ENCODE measurements at places on chromosomes 7 and 10.

DNA sequence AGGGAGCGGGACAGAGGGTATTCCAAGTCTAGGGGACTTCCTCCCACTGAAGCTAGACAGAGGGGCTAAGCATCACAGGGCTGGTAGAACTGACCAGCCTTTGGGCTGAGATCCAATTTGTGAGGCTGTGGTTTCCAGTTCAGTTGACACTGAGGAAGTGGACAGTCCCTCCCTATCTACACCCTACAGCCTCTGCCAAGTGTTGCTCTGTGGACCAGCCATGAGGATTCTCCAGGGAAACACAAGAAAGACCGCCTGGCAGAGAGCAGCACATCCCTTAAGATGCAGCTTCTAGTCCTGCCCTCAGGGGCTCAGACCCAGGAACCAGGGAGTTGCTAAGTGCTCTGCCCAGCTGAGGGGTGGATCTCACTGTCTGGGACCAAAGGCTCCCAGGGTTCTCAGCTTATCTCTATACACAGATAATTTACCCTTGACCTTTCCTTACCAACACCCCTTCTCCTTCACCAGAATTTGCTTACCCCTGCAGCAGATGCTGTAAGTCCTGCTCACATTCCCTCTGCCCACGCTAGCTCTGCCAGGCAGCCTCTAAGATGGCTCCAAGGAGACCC, 252.0 kb downstream of the SKIDA1 start:
- no peak for DNase-seq

- DNase-seq, result no peak
These were observed 1.9 kb upstream of the ARL4A start for GRCh38 chr7:12685550-12685949.

GRCh38 chr10:86372119-86372783, 5.7 kb upstream of the GRID1 start:
- DNase-seq, result no peak

- DNase-seq, result no peak
These were observed 129.0 kb upstream of the TCF7L2 start for GRCh38 chr10:112821038-112821437.

- DNase-seq, result no peak
These were observed 49.8 kb downstream of the EPDR1 start for GRCh38 chr7:37970211-37970610.

GRCh38 chr10:91247360-91248111, 27.1 kb downstream of the PCGF5 start:
- DNase-seq, result no peak

- no peak for DNase-seq
These were observed 87.0 kb downstream of the CDK6 start for GRCh38 chr7:92749327-92749755.

GRCh38 chr10:46538717-46539426, 17.6 kb downstream of the GPRIN2 start:
- no peak for DNase-seq

DNA sequence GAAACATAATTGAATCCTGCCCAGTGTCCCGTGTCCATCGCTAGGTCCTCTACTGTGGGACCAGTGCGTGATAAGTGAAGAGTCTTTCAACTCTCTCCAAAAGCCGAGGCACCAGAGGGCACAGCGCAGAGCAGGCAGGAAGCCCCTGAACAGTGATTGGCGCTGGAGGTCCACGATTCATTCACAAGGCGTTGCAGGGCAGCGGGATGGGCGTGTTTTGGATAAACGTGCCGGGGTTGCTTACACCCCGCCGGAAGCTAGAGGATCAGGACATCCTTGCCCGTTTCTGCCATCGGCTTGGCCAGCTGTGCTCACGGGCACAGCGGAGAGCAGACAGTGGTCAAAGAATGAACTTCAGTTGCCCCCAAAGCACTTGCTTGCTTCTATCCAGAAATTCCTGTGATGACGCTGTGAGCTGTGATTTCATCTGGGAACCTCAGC, 86.0 kb upstream of the PFKP start:
- DNase-seq, result no peak

DNA sequence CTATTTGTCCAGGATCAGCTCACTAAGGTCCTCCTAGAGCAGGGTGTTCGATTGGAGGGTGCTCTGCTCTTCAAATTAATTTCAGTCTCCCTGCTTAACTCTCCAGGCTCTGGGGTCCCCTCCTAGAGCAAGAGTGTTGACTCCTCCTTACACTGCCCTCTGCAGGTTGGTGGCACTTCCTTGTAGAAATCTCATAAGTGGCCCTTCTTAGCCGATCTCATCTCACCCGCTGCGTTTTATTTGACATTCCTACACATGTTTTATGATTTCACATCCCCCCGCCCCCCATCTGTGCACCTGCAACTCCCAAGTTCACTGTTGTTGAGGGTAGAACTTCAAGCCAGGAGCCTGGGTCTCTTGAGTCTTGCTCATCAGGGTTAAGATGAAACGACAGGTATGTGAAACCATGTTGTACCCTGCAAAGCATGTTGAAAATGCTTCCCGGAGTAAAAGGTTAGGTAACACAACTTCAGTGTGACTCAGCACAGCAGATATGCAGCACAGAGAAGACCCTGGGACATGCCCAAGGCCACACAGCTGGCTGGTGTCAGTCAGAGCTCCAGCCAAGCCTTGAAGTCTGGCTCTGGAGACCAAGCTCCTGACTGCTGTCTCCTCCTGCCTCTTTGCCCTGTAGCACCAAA, 171.2 kb downstream of the PRKAG2 start:
- peak; percentile 37 for DNase-seq

DNA sequence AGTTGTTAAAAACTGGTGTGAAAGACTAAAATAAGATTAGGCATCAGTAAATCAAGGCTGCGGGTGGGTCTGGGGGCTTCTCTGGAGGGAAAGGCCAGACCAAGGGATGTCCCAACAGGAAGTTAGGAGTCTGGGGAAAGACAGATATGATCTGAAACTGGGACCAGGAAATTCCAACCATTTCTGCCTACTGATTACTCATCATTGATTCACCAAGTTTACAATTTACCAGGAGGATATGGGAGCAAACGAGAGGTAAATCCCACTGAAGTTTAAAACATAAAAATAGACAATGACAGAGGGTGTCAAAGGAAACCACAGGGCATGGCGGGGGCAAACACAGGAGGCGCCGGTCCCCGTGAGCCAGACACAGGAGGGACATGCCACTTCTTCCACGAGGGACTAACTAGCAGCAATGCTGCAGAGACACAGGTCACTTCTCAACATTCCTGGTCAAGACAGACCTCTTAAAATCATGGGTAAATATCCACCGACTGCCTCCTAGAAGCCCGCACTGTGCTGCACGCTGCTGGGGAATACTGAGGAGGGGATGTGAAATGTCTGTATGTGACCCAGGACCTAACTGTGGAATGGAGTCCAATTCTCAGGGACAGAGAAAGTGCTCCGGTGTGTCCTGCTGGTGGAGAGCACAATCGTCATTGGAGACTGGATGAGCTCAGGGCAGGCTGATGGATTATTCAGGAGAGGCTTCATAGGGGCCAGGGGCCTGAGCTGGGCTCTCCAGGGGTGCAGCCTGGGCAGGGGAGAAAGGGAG, 153.4 kb upstream of the KLF14 start:
- no peak for DNase-seq

DNA sequence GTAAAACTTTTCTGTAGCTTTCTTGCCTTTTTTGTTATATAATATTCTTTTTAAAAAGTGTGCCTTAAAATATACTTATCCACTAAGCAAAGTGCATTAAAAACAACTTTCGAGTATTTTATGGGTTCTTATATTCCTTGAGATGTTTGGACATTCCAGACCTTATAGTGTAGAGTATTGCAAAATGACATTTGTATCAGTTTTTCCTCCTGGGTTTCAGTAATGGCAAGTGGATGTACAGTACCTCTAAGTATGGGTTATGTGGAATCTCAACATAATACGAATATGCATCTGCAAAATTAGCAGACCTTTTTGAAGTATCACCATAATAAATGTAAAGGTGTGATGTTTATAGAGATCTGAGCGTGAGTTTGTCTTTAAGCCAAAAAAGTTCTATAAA, 2.7 kb downstream of the CDK13 start:
- DNase-seq, result no peak

DNA sequence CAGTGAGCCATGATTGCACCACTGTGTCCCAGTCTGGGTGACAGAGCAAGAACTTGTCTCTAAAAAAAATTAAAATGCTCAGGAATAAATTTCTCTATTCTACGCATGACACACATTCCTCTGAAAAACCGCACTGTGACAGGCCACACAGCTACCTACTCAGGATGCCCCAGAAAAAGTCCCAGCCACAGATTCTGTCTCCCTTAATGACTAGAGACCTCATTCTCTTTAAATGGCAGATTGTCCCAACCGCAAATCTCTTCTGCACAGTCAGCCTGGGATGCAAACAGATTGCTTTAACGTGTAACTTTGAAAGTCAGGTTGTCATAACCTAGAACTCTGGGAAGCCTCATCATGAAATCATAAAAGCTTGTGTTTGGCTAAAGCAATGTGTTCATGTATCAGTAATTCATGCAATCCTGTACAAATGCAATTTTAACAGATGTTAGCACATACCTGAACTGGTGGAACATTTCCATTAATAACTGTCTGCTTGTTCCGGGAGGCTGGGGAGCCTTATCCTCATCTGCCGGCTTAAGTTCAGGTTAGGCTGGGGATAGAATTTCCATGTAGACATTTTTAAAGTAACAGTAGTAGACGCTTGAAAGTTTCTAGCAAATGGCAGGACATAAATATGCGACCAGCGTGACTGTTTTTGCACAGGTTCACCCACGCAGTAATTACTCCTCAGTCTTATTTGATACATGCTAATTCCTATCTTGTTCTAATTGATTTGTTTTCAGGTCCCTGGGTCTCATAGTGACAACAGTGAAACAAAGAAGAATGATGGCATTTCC, 26.2 kb upstream of the MSRB2 start:
- no peak for DNase-seq

DNA sequence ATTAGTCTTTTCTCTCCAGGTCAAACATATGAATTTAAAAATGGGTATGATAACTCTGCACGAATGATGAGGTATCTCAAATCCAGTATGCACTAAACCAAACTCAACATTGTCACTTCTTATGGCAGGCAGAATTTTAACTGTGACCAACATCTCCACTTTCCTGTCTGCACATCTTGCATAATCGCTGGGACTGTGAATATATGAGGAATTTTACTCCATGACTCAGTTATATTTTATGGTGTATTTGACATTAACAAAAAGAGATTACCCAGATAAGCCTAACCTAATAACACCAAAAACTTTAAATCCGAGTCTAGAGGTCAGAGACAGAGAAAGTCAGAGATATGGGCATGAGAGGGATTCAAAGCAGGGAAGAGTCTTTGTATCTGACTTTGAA, 454.5 kb upstream of the SEMA3D start:
- DNase-seq, result no peak

DNA sequence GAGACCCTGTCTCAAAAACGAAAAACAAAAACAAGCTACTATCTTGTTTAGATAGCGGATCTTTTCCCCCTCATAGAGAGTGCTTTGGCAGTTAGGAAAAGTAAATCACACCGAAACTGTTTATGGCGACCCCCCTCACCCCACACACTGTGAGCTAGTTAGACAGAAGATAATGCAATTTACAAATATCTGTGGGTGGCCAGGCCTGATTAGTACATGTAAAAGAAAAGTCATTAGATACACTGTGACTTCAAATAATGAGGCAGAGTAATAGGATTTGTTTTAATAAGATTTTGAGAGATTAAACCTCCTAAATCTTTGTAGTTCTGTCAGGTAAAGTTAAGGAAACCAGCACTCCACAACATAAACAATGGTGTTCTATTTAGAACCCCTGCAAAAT, 121.1 kb downstream of the ST7 start:
- DNase-seq, result no peak

DNA sequence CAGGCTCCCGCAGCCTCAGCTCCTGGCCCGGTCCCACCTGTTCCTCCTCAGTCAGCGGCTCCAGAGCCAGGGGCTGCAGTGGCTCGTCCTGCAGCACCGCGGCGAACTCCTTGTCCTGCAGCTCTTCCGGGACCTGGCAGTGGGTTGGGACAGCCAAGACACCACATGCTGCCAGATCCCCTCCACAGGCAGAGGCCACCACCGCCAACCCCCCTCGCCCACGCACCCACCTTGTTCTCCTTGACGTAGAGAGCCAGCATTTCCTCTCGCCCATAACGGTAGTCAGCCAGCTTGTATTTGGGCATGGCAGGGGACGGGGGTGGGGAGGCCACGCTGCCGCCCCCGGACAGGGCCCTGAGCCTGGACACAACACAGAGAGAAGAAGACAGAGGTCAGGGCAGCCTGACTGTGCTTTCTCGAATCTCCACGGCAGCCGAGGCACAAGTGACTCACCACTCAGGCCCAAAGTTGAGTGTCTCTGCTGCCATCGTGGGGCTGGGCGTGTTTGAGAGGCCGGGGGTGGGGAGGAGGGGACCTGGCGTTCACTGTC, 6.2 kb downstream of the GIGYF1 start:
- DNase-seq, result no peak

- DNase-seq, result no peak
These were observed 28.6 kb upstream of the INSIG1 start for GRCh38 chr7:155268921-155269650.

DNA sequence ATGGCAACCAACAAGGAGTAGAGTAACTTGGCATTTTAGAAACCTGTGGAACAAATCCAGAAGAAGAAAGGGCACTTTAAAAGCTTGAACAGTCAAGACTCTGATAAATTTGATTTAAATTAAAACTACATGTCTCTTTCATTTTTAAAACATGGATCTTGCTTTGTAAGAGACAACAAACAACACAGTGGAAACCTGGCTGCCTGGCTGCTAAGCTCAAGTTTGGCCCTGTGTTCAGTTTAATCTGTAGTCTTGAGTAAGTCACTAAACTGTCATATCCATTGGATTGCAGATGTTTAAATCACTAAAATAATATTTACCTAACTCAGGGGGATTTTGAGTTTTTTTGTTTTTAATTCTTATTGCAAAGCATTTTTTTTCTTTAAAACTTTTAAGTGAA, 374.9 kb upstream of the SEMA3D start:
- no peak for DNase-seq

GRCh38 chr10:774223-774622, 84.8 kb upstream of the DIP2C start:
- no peak for DNase-seq

- no peak for DNase-seq
These were observed 97.7 kb upstream of the RPA3 start for GRCh38 chr7:7816084-7816483.

GRCh38 chr7:138610671-138611170, 90.4 kb downstream of the SVOPL start:
- DNase-seq, result no peak

DNA sequence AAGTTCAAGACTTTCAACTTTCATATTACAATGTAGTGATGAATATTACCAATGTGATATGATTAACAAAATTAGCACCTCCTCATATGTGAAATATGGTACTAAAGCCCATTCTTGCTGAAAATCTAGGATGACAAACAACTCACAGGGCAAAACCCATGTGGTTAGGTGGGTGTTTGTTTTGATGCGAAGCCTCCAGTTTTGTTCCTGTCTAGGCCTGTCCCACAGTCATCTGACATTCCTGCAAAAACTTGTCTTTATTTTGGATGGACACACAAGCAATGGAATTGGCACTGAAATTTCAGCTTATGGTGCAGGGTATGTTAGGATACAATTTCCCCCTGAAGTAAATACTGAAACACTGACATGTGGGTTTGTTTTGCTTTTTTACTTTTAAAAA, 95.3 kb downstream of the PARD3 start:
- DNase-seq, result no peak

GRCh38 chr10:132187430-132188138, 836 bp downstream of the DPYSL4 start:
- no peak for DNase-seq
